ENCODE measurements at places on chromosomes 4 and X. TPM values are rescaled to one million over a fixed set of nuclear protein-coding genes. Genes with fewer than 3 reads are reported as not detected.

The CYSLTR1 gene
- total RNA-seq: 1.2 TPM

The CXCL6 gene
- not detected for total RNA-seq

The MAML3 gene
- total RNA-seq: 18.3 TPM

The XAGE1A gene
- total RNA-seq: not detected

The FHIP1A gene
- total RNA-seq: 44.1 TPM

The CSAG1 gene
- total RNA-seq: not detected

The RHOH gene
- 4.1 TPM for total RNA-seq

The CFAP99 gene
- 0.32 TPM for total RNA-seq

The DMP1 gene
- not detected for total RNA-seq

The FAM53A gene
- 32.9 TPM for total RNA-seq
